ENCODE measurements at places on chromosomes 2 and 18.

DNA sequence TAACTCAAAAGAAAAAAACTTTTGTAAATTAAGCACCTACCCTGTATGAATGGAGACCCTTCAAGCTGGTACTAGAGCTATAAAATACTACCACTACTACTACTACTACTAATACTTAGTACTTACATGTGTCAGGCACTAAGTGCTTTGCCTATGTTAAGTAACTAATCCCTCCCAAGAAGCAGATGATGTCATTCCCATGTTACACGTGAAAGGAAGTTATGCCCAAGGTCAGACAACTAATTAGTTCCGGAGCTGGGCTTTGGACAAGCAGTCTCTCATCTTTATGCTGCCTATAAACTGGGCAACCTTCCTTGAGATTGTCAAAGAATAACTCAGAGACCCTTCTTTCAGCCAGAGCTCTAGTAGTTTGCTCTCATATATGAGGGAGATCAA lies 13.9 kb upstream of the ATP6V1B1 start:
- DNase-seq = no peak

- DNase-seq = no peak
Observed at GRCh38 chr2:209382775-209383174, 41.1 kb upstream of the MAP2 start.

DNA sequence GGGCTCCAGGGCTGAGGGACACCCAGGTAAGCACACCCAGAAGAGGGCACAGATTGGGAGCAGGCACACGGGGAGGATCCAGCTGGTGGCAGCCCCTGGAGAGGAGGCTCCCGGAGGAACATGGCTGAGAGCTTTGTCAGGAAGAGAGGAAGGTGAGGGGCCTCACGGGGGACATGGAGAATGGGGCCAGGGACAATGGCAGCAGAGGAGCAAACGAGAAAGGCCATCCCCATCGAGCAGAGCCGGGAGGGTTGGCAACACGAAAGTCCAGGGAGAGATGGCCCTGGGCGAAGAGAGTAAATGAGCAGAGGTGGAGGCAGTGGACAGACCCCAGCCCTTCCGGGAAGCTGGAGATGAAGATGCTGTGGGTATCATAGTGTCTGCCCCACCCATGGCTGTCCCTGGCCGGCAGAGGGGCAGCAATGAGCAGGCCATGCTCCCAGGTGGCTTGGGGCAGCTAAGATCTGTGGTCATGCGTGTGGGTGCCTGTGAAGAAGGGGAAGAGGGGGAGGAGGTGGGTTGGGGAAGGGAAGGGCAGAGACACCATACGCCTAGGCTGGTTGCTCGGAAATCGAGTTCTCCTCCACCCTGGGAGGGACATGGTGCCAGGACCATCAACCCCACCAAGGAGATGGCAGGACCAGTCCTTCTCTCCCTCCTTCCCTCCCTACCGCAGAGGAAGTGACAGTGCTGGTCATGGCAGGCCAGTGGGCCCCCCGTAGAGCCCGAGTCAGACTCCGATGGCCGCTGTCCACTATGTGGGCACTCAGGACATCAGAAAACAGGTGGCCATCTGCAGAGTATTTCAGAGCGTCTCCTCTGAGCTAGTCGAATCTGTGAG lies 191.7 kb downstream of the NDUFA10 start:
- no peak for DNase-seq

GRCh38 chr2:139357972-139358371 lies 577.8 kb upstream of the NXPH2 start:
- no peak for DNase-seq

GRCh38 chr2:234058881-234059280 lies 8.4 kb downstream of the SPP2 start:
- no peak for DNase-seq

DNA sequence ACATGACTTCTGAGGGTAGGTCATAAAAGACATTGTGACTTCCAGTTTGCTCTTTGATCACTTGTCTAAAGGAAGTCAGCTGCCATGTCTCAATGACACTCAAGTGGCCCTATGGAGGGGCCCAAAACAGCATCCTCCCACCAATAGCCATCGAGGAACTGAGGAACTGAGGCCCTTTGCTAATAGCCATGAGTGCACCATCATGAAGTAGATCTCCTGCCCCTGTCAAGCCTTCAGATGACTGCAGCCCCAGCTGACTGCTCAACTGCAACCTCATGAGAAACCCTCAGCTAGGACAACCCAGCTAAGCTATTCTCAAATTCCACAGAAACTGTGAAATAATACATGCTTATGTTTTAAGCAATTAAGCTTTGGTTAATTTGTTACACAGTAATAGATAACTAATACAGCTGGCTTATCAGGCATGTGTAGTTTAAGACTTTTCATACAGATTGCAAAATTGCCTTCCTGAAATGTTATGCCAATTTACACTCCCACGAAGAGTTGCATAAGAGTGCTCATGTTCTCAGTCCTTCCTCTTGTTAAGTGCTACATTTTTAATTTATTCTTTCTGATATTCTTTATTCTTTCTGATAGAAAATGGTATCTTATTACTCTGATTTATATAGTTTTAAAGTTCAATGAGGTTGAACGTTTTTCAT lies 105.6 kb upstream of the NDUFV2 start:
- no peak for DNase-seq

- DNase-seq = peak; percentile 79
Observed at GRCh38 chr18:77106331-77106730, 26.3 kb downstream of the MBP start.

GRCh38 chr18:48153613-48154481 lies 223.4 kb upstream of the SMAD2 start:
- no peak for DNase-seq

DNA sequence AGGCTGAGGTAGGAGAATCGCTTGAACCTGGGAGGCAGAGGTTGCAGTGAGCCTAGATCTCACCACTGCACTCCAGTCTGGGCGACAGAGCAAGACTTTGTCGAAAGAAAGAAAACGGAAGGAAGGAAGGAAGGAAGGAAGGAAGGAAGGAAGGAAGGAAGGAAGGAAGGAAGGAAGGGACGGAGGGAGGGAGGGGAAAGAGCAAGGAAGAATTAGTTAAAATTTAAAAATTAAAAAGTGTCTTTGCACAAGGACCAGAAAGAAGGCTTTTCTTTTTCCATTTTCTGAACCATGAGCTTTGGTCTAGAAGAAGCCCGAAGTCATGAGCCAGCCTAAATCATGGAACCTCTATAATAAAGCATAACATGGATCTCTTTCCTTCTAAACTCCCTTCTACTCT lies 138.2 kb upstream of the DNAJC10 start:
- no peak for DNase-seq

GRCh38 chr2:237564526-237565131 lies 1.7 kb upstream of the PRLH start:
- DNase-seq = no peak

DNA sequence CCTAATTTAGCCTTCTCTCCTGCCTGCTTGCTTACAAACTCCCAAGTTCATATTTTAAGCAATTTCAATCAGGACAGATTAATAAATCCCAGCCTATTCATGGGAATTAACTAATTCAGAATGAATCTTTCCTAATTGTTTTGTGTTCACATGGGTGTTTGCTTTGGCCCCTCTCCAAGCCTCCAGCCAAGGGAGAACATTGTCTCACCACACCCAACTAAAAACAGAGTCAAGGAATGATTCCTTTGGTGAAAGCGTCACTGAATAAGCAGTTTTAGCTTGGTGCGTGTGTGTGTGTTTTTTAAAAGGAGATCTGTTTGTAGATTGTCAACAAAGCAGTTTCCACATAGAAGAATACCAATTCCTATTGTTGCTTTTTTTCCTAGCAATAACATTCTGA lies 43.0 kb upstream of the DSG1 start:
- no peak for DNase-seq

DNA sequence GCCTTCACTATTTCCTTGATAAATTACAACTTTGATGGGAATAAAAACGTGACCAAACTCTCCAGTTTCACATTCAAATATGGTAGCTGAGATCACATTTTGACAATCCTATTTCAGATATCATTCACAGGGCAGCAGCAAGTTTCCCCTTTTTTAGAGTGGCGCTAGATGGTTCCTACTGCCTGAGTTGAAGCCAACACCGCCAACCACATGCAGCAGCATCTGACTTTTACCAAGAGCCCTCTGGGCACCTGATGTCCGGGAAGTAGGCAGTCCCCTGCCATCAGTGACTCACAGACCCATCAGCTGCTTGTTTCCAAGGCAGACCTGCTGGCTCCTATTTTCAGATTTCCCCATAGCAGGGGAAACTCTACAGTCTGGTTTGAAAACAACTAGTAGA lies 4.0 kb upstream of the MREG start:
- DNase-seq = no peak

GRCh38 chr18:8783335-8783993 lies 78.1 kb downstream of the MTCL1 start:
- DNase-seq = no peak

- DNase-seq = no peak
Observed at GRCh38 chr18:64714086-64714485, 565.2 kb upstream of the LINC00305 start.

DNA sequence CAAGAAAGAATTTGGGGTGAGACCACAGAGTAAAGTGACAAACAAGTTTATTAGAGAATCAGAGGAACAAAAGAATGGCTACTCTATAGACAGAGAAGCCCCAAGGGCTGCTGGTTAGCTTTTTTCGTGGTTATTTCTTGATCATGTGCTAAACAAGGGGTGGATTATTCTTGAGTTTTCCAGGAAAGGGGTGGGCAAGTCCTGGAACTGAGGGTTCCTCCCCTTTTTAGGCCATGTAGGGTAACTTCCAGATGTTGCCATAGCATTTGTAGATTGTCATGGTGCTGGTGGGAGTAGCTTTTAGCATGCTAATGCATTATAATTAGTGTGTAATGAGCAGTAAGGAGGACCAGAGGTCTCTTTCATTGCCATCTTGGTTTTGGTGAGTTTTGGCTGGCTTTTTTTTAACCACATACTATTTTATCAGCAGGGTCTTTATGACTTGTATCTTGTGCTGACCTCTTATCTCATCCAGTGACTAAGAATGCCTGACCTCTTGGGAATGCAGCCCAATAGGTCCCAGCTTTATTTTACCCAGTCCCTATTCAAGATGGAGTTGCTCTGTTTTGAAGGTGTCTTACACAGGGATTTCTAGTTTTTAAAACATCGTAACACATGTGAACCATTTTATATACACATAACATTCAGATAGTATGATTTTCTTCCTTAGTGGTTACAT lies 77.8 kb downstream of the MYO1B start:
- DNase-seq = no peak

- DNase-seq = no peak
Observed at GRCh38 chr2:34037157-34037556, 438.1 kb upstream of the FAM98A start.

- no peak for DNase-seq
Observed at GRCh38 chr2:146388757-146389156, 1456.1 kb upstream of the ACVR2A start.

Data from effector memory CD4-positive, alpha-beta T cell (primary cell).